ENCODE measurements at places on chromosomes 7 and 10. TPM values are rescaled to one million over a fixed set of nuclear protein-coding genes. Genes with fewer than 3 reads are reported as not detected.
A peak's percentile ranks its signal among the peaks of the same experiment; 100 is the strongest.

GRCh38 chr7:24216576-24217125 is 67.3 kb upstream of the NPY start:
- no peak for DNase-seq

GRCh38 chr7:27651702-27652101 is 11.0 kb downstream of the HIBADH start:
- no peak for DNase-seq

GRCh38 chr7:232410-233248 is 40.3 kb downstream of the FAM20C start:
- DNase-seq: no peak

DNA sequence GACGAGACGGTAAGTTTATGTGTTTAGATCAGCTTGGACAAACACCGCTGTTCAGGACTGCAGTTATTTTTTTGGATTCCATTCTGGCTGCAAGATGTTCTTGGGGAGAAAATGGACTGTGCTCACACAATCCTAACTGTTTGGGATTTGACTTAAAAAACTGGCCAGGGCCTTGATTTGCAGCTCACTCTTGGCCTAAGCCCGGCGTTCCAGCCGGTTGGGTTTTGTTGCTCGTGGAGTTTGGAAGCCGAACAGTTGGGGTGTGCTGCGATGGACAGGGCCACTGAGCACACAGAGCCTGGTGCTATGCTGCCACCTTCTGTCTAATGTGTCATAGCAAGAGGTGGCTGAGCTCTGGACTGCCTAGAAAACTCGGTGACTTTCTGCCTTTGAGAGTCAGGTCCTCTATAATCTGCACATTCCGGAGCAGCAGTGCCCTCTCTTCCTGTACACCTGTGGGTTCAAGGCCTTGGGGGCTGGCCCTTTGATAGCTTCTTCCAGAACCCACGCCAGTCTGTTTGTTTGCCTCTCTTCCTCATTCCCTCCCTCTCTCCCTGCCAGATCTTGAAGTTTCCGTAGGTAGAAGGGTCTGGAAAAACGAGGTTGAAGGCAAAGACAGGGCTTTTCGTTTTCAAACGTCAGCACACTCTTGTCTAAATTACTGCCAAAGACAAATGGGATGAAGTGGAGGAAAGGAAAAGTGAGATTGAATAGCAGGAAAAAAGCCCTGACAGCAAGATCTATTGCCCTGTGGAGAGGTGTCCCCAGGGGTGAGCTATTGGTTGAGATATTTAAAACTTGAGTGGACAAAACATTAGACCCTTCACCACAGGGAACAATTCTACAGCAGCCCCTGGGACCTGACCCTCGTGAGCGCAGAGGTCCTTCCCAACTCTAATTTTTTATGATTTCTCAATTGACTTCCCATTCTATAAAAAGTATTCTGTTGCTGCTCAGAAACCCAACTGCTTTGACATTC is 167.5 kb upstream of the HABP2 start:
- DNase-seq: peak; percentile 12

DNA sequence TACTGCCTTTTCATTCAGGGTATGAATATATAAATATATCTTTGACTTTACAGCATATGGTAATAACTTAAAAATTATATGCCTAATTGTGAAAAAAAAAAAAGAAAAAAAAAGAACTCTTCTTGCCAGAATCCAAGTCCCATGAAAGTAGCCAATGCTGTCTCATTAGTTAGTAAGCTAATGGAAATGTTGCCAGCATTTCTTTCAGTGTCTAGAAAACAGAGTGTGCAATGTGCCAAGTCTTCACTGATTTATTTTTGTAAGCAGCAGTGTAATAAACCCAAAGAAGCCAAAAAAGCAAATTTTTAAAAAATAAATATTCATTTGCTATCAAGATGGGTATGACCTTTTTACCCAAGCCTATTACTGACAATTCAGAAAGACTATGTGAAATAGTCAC is 31.1 kb upstream of the LRRN3 start:
- DNase-seq: no peak

DNA sequence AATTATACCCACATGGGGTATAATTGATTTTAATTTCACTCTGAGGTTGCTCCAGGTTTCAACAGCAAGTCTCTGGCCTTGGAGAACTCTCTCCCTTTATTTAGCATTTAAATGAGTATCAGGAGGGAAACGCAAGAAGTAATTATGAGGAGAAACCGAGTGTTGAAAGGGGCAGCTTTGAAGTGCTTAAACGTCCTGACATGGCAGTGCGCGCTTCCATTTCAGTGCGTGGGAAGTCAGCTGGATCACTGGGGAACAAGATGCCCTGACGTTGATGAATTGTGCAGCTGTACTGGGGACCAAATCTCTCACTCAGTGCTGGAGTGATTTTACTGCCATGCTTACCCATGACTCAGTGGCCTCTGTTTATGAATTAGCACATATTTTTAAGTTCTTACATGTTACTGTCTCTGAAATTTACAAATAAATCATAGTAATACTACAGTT is 106.0 kb upstream of the PRR15 start:
- no peak for DNase-seq

DNA sequence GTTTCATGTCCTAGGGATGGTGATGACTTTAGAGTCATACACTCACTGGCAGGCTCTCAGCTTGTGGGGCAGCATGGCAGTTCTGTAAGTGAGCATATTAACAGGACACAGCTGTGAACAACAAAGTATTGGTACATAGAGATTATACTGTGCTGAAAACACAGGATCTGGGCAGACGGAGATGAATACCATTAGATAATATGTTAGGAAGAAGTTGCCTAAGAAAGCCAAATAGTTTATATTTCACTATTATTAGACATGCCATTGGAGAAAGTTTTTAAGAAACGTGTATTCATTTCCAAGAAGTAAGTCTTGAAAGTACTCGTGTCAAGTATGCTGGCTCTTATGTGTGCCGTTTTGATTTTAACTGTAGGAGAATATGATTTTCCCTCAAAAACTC is 274.5 kb downstream of the INHBA start:
- DNase-seq: no peak

- DNase-seq: no peak
Observed at GRCh38 chr10:107618504-107618994, 454.0 kb upstream of the SORCS1 start.

DNA sequence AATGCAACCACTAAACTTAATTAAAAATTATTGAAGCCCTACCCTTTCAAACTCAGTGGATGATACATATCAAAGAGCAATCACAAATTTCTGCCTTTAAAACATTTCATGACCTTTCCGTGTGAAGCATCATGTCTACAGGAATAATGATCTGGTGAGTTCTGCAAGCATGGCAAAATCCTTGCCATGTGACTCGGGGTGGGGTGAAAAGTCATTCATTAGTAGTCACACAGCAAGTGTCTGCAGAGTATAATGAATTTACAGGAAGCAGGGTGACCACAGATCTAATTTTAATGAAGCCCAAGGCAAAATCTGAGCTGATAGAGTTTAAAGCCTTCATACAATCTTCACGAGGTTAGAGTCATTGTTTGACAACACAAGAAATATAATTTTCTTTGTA is 351.9 kb downstream of the THSD7A start:
- DNase-seq: no peak

DNA sequence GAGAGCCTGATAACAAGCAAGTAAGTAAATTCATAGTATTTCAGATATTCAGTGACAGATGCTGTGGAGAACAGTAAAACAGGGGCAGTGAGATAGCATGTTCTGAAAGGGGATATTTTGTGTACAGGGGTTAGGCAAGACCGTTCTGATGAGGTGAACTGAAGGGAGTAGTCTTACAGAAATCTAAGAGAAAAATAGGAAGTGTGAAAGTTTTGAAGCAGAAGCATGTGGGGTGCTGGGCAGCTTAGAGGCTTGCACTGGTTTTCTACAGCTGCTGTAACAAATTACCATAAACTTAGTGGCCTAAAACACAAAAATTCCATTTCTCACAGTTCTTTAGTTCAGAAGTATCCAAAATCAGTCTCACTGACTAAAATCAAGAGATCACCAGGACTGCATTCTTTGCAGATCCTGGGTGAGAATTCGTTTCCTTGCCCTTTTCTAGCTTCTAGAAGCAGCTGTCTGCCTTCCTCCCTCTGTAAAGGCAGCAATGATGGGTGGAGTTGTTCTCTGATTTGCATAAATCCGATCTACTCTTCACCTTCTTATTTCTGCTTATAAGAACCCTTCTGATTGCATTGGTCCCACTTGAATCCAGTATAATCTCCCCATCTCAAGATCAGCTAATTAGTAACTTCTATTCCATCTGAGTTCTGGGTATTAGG is 7.5 kb upstream of the KLF14 start:
- no peak for DNase-seq

- DNase-seq: no peak
Observed at GRCh38 chr7:152876749-152877148, 117.2 kb downstream of the ACTR3B start.

- no peak for DNase-seq
Observed at GRCh38 chr7:30625283-30625682, 30.6 kb downstream of the GARS1 start.

GRCh38 chr7:127794136-127794535 is 142.1 kb downstream of the SND1 start:
- no peak for DNase-seq

DNA sequence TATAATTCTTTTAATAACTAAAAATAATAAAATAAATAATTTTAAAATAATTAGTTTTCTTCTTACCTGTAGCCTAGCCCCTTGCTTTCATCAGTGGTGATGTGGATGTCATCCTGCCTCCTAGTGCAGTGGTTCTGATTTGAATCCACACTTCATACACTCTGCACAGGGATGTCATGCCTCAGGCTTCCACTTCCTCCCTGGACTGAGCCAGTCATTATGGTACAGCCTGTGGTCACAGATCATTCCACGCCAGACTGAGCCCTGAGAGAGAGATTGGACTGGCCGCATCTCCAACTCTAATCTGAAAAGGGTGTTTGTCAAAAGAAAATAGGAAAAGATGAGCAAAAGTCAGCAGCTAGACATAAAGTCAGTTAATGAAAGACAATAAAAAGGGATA is 436.2 kb upstream of the IGFBP3 start:
- no peak for DNase-seq

DNA sequence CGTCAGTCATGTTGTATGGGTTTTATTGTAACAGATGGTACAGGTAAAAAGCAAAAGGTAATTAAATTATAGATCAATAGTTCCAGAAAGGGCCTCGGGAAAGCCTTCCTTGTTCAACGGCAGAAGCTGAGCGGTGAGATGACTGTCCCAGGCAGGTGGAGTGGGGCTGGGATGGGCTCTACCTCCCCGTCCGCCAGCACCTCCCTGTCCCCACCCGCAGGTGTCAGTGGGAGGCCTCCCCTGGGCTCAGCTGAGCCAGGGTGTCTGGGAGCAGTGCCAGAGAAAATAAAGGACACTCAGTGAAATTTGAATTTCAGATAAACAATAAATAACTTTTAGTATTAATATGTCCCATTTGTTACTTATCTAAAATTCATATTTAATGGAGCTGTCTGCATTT is 58.9 kb downstream of the CLRN3 start:
- no peak for DNase-seq

DNA sequence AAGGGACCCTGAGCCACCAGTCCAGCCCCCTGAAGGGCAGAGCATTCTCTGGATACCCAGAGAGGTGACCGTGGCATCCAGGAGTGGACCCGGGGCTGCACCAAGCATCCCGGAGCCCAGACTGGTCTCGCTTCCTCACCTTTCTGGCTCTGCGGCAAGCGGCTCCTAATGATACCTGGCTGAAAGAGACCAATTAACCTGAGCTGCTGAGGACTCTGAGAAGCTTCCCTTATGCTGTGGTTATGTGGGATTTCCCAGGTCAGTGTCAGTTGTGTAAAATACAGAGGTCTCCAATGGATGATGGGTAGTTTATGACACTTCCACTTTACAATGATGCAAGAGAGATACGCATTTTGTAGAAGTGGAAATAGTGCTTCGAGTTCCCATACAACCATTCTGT is 51.5 kb downstream of the PFKFB3 start:
- no peak for DNase-seq

- DNase-seq: no peak
Observed at GRCh38 chr7:77403957-77404356, 12.2 kb downstream of the GSAP start.

- no peak for DNase-seq
Observed at GRCh38 chr10:42976351-42977031, 100.4 kb upstream of the RET start.

DNA sequence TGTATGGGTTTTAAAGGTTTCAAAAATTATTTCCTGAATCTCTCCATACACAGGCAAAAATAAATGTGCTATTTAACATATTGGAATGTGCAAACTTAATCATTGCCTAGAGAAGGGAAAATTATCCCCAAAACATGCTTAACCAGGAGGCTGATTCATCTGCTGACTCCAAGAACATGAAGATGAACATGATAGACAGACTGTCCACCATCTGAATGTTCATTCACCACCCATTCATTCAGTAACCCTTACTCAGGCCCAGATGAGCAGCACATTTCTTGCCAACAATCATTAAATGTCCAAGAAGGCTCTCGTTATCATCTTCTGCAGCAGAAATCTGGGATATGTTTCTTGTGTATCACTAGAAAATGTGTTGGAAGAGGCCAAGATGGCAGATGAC is 110.6 kb downstream of the PPP1R9A start:
- no peak for DNase-seq

- DNase-seq: no peak
Observed at GRCh38 chr10:87658321-87658795, 1.3 kb upstream of the PAPSS2 start.

DNA sequence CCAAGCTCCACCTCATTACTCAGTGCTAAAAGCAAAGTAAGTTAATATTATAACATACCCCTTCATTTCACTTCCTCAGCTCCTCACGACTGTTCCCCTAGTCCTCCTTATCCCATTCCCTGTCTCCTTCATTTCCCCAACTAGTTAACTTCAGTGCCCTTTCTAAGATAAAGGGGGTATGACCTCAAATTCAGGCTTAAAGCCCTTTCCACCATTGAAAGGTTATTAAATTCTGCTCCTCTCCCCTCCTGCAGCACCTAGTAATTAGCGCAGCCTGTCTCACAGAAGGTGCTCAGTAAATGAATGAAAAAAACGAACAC is 1.0 kb downstream of the CRPPA start:
- DNase-seq: no peak

GRCh38 chr10:129773359-129773990 is 190.6 kb downstream of the EBF3 start:
- DNase-seq: no peak

- DNase-seq: no peak
Observed at GRCh38 chr10:79023240-79024162, 45.3 kb upstream of the ZMIZ1 start.

GRCh38 chr7:139675127-139676125 is 102.4 kb downstream of the HIPK2 start:
- no peak for DNase-seq

The SPDYE2B gene
- not detected for total RNA-seq

The CALML5 gene
- total RNA-seq: not detected

The FRMD4A gene
- 2.4 TPM for total RNA-seq

The CYP3A4 gene
- not detected for total RNA-seq

The ASIC3 gene
- total RNA-seq: 5.9 TPM

The DYDC2 gene
- not detected for total RNA-seq

The XRCC2 gene
- total RNA-seq: 1.1 TPM

The CPXM2 gene
- total RNA-seq: not detected

The INHBA gene
- not detected for total RNA-seq

The DLX6 gene
- not detected for total RNA-seq

The ST8SIA6 gene
- total RNA-seq: 10.8 TPM

The GPC2 gene
- total RNA-seq: 7.0 TPM

The CYP2C9 gene
- total RNA-seq: not detected

The CAV2 gene
- total RNA-seq: not detected

The ZNF282 gene
- 18.6 TPM for total RNA-seq
